ENCODE measurements at places on chromosomes 7 and 10. TPM values are rescaled to one million over a fixed set of nuclear protein-coding genes. Genes with fewer than 3 reads are reported as not detected.
A peak's percentile ranks its signal among the peaks of the same experiment; 100 is the strongest.

DNA sequence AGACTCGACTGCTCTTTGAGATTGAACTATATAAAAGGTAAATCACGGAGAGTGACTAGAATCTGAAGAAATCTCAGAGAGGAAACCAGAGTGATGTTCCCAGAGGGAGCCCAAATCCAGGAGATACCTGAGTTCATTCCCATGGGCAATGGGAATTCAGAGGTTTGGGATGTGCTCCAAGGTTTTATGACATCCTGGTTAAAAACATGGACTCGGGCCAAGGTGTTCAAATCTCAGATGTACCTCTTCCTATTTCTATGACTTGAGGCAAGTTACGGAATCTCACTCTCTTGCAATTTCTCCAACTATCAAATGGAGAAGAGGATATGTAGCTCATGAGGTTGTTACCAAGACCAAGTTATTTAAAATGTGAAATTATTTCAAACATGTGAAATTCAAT is 54.5 kb upstream of the RAB18 start:
- DNase-seq: no peak

- no peak for DNase-seq
These were observed 286.9 kb upstream of the DKK1 start for GRCh38 chr10:52027055-52027705.

DNA sequence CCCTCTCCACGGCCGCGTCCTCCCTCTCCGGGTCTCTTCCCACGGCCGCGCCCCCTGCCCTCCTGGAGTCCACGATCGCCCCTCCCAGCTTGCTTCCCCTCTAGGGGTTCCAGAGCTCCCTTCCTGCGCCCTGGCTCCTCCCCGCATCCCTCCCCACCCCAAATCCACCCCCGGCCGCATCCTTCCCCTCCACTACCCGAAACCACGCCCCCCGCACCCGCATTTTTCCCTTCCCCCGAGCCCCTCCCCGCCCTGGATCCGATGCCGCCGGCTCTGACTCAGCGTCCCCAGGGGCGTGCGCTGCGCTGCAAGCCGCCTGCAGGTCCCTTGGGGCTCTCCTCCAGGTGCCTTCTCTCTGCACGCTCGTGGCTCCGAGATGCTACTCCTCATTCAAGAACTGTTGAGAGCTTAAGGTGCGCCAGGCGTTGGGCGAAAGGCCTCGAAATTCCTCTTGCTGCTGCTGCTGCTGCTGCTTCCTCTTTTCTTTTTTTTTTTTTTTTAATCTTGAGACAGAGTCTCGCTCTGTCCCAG is 372 bp upstream of the TMEM130 start:
- DNase-seq: peak; percentile 54

Gene FKBP6
- total RNA-seq: 45.4 TPM

GRCh38 chr10:60461688-60462087 is 72.0 kb upstream of the ANK3 start:
- no peak for DNase-seq

DNA sequence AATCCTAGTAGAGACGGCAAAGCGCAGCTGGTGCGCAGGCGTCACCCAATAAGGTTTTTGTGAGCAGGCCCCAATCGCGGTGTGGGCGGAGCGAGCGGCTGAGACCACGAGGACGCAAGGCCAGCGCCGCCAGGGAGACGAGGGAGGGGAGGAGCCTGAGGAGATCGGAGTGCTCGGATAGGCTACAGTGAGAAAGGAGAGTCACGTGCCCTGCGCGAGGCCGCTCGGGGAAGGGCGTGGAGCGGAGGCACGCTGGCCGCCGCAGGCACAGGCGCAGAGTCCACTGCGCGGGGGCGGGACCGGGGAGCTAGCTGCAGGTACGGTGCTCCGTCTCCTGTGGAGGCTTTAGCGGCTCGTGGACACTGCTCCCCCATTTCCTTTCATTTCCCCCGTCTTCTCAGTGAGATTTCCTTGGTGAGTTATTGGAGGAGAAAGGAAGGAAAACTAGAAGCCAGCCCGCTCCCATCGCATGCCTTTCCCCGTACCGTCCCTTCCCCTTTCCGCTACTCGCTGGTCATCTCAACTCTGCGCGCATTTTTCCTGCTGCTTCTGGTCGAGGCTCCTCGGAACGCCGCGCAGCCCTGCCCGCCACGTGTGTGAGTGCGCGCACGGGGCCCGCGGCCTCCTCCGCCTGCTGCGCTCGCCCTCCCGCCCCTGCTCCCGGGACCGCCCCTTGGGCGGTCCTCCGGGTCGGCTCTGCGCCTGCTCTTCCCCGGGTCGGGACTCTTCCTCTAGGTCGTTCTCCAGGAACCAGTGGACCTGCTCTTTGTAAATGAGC is at the start of gene THNSL1:
THNSL1 (plus strand) TSS at position 237 of the 778 bp plus-strand sequence. CDS start 6,612 bp downstream, outside the sequence.
- peak; percentile 99 for DNase-seq

Gene FAM25C
- total RNA-seq: not detected

GRCh38 chr7:55409482-55410225 is 44.5 kb downstream of the LANCL2 start:
- DNase-seq: no peak

DNA sequence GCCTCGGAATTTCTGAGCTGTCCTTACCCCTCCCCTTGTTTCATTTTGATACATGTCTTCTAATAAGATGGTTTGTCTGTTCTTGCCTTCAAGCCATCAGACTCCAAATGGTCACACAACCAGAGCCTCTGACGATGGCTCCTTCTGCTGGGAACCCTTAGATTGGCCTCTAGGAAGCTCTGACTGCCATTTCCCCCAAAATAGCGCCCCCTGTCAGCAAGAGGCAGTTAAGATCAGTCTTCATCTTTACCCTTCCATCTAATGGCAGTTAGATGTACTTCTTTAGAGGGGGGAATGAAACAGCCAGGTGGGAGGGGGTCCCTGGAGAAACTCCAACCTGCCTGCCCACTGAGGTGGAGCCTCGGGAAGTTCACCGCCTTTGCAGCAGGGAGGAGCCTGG is 85.8 kb upstream of the GPR22 start:
- no peak for DNase-seq

DNA sequence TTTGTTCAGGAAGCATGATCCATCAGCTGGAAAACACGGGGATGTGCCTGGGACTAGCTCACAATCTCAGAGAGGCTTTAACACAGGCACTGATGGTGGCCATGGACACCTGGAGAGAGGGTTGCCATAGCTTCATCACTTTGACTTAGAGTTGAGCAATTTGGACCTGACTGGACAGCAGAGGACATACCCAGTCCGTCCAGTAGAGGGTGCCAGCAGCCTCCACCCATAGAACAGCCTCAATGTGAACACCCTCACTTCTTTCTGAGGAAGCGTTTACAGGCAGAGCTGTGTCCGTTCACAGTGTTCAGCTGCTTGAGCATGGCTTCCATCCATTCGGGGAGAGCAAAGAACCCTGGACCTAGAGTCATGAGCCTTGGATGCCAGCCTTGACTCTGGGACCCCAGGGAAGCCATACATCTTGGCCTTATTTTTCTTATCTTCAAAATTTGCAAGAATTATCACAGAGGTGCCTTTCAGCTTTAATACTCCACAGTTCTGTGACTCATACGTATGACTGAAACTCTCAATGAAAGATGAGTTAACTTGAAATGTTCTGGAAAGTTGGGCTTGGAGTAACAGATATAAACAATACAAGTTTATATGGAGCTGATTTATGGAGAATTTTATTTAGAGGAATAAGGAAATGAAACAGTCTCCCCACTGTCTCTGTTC is 302.9 kb upstream of the PODXL start:
- peak; percentile 85 for DNase-seq

- no peak for DNase-seq
These were observed 2.5 kb upstream of the MUC3A start for GRCh38 chr7:100946766-100947365.

DNA sequence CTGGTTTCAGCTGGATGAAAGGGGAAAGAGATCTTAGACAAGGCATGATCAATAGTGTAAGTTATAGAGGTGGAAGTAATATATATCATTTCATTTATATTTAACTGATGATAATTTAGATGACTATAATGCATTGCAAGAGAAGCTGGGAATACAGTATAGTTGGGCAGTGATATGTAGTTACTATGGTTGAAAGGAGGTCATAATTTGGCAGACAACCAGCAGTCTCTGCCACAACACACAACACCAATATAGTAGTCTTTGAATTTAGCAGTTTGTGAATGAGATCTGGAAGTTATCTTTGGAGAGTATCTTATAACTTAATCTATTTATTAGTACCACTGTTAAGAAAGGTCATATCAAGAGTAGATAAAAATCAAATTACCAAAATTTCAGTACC is 39.9 kb downstream of the TAX1BP1 start:
- no peak for DNase-seq
